ENCODE measurements at places on chromosomes 6 and 20.
A peak's percentile ranks its signal among the peaks of the same experiment; 100 is the strongest.

- no peak for DNase-seq
Observed at GRCh38 chr6:2911171-2911570, 8.1 kb upstream of the SERPINB9 start.

DNA sequence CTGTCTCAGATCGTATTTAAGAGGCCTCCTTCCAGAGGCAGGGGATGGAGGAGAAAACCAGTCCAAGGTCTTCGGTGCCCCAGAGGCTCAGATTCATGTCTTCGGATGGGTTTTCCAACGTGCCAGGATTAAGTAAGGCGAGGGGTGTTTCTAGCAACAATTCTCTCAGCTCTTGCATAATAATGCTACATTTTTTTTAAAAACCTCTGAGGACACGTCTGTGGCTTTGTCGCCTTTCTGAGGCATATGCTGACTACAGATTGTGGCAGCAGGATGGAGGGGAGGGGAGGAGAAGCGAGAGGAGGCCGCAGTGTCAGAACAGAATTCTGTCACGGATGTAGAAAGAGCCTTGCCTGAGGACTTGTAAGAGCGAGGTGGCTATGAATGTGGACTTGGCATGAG is 17.7 kb upstream of the CCDC167 start:
- no peak for DNase-seq

DNA sequence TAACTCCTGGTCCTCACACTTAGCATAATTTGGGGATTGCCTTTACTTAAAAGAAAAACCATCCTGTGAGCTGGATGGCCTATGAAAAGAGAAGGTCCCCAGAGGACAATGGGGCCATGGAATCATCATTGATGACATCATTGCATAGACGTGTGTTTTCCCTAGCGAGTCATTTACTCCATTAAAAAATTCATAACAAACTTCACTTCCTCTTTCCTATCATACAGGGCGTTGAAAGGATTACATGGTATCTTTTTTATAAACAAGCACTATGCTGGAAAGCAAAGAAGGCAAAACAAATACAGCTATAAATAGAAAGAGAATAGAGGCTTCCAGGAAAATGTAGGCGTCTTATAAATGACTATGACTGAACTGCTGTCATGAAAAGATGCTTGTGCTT is 11.3 kb upstream of the COL12A1 start:
- DNase-seq: no peak

GRCh38 chr20:35575958-35576357 is 34.1 kb downstream of the ERGIC3 start:
- no peak for DNase-seq

GRCh38 chr6:52929321-52930164 is 20.0 kb upstream of the GSTA3 start:
- DNase-seq: peak; percentile 54

DNA sequence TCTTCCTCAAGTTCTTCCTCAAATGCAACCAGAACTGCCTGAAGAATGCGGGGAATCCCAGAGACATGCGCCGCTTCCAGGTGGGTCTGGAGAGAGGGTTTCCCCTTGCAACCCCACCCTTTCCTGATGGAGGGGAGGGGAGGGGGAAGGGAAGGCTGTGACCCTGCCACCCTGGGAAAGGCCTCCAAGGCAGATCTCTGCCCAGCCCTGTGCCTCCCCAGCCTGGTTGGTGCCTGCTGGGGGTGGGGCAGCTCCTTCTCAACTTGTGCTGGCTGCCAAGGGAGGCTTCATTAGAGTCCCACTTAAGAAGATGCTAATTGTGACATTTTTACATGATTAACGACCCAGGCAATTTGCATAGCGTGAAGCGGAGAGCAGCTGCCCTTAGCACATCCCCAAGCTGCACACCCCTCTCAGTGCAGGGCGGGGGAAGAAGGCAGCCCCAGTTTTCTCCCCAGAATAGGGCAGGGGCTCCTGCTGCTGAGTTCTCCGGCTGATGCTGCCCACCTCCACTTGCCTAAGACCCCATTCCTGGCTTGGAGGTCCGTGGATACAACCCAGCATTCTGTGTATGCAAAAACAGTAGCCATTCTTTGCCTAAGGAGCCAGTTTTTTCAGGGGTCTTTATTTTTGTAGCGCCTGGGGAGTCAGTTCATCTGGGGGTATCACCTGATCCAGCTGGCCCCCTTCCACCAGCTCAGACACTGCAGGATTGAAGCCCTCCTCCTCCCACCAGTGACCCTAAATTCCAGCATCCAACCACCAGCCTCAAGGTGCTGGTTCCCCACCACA is 51.7 kb downstream of the CPXM1 start:
- no peak for DNase-seq

- DNase-seq: no peak
Observed at GRCh38 chr20:3813848-3814581, 6.3 kb upstream of the AP5S1 start.

DNA sequence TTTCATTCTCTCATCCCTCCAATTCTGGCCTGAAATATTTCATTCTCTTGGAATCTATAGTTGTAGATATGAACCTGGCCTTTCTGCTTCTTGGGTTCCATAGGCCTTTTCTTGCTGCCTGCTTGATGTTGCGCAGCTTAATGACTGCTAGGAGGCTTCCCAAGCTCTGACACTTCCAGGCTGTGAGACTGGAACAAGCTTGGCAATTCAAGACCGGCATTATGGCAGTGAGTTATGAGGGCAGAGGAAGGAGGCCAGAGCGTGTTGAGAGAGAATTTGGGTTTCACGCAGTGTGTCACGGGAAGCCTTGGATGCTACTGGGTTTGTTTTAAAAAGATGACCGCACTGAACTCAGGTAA is 948 bp upstream of the DNAJC5 start:
- DNase-seq: no peak

DNA sequence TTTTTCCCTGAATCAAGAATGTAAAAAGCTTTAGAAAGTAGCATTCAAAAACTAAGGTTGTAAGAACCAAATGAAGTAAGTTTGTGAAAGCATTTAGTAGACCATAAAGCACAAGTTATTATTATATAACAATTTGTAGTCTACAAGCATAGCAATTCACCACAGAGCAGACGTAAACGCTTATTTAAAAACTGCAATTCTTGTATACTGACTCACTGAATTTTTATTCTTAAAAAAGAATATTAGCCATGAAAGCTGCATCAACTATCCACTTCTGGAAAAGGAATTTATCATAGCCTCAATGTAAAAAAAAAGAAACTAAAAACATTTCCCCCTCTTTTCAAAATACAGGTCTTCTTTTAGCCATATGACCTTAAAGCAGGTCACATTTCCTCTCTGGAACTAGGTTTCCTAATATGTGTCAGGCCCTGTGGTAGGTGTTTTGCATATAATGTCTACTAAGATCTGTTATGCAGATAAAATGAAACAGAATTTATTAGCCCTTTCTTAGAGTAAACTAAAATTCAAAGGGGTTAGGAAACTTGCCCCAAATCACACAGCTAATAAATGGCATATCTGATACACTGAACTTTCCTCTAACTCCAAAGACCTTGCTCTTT is 2.1 kb downstream of the MAP3K7 start:
- no peak for DNase-seq

DNA sequence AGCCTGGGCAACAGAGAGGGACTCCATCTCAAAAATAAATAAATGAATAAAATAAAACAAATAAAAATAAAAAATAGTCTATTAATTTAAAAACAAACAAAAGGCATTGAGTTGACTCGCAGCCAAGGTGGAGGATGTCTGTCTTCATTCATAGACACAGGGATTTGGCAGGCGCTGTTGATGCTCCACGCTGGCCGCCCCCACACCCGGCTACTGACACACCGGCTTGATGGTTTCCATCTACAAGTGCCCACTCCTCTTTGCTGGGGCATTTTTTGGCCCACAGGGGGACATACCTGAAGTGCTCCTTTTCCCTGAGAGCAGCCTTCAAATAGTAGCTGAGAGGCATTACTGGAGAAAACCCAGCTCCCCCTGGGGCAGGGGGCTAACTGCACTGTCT is 178.3 kb upstream of the RALGAPA2 start:
- no peak for DNase-seq

DNA sequence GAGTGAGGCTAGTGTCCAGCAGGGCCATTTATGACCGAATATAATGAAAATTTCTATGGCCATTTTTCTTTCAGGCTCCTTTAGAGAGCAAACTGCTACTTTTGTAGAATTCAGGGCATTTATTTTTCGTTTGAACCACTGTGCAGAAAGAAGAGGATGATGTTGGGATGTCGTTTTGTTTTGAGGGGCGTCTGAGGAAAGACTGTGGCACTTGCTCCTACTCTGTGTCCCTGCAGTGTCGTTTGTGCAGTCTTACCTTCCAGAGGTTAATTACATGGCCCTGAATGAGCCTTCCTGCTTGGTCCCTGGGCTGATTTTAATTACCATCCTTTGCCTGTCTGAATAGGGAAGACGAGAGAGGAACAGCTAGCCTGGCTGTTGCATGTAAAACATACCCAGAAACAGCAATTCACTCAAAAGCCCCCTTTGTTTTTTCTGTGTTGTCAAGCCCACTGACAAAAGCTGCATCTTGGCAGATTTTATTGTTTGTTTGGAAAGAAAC is 65.3 kb downstream of the CTNNBL1 start:
- no peak for DNase-seq

- DNase-seq: no peak
Observed at GRCh38 chr6:118584911-118585310, 36.8 kb downstream of the PLN start.

DNA sequence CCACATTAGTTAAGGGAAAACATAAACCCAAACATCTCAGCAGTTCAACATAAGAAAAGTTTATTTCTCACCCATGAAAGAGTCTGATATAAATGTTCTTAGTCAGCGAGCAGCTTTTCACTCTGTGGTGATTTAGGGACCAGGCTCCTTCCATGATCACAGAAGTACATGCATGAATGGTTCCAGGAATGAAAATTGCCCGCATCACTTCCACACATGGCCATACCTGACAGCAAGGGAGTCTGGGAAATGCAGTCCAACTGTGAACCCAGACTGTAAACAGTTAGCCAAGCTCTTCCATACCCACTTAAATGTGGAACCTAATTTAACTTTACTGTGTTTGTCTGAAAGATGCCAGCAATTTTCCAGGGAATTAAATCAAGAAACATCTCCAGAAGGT is 353.9 kb downstream of the HACE1 start:
- DNase-seq: no peak

DNA sequence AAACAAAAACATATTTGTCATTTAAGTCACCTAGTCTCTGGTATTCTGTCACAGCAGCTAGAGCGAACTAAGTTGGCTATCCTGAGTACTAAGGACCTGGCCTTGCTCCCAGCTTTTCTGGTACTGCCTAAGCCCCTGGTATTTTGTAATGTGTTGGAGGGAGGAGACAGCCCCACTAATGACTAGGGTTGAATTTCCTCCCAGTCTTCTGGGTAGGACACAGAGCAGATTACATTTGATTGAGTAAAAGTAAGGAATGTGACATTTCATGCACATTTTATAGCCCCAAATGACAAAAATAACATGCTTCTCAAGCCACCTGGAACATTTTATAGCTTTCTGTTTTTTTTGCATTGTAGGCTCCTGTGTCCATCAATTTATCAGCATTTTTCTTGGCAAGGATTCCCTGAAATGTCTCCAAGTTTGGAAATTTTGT is 47.9 kb upstream of the DDR1 start:
- DNase-seq: no peak

- DNase-seq: no peak
Observed at GRCh38 chr6:56036916-56037600, 161.7 kb upstream of the BMP5 start.

- no peak for DNase-seq
Observed at GRCh38 chr6:31547727-31548543, 527 bp downstream of the NFKBIL1 start.

- DNase-seq: no peak
Observed at GRCh38 chr6:143746202-143747119, 68.7 kb downstream of the PHACTR2 start.

DNA sequence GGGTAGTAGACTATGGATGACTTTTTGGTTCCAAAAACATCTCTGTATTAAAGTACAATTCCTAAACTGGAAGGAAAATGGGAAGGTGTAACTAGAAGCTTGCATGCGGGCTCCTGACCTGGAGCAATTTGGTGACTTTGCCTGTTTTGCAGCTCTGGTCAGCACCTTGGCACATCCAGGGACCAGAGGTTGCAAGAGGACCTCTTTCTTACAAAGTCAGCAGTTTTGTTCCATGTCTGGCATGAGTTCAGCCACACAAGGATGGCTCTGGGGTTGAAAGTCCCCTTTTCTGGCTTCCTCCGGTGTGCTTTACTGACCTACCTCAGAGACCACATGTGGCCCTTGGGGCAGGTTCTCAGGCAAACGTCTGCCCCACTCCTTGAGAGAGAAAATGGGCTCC is 22.7 kb upstream of the CD93 start:
- DNase-seq: no peak

GRCh38 chr6:92428448-92428847 is 990.9 kb downstream of the EPHA7 start:
- no peak for DNase-seq

- DNase-seq: no peak
Observed at GRCh38 chr6:91483415-91484105, 896.7 kb upstream of the MAP3K7 start.

GRCh38 chr6:162852840-162853577 is 125.2 kb downstream of the PACRG start:
- no peak for DNase-seq

DNA sequence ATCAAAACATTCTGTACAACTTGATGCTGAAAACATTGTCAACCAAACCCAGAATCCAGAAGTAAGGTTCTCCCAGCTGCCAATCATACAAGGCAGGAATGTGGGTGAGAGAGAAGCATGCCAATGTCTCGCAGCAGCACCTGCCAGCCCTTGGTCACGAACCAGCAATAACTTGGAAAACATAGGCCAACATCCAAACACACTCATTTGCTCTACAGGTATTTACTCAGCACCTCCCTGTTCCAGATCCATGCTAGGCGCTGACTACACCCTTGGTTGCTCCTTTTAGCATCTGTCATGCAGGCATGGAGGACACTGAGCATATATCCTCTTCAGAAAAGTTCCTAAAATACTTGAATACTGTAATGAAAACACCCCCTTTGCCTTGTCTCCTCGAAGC is 63.6 kb downstream of the FAXC start:
- DNase-seq: no peak

DNA sequence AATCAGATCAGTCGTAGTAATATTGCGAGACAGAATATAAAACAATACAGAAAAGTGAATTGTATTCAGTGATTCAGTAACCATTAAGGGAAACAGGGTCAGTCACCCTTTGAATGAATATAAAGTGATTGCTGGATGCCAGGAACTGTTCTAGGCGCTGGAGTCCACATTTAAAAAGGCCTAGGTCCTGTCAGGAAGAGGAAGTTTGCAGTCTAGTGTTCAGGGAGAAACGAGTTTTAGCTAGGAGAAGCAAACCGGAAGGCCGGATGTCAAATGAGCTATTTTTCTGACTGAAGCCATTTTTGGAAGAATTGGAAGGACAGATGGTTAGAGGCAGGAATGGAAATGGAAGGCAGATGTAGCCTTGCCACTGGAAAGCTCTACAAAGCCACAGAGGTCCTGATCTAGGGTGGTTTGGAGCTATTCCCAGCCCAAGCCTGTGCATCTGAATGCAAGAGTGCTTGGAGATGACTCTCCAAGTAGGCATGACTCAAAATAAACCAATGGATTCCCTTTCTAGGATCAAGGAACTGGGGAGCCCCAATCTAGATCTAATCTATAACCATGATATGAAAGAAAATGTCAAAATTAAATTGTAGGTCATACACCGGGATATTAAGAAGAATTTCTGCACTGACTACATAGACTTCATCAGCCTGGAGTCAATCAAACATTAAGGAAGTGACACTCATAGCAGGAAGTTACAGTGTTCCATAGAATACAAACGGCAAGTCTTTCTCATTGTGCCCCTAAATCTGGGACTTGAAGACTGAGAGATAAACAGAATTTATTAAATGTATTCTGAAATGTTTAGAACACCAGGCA is 36.8 kb upstream of the CDKAL1 start:
- DNase-seq: no peak
